SK-N-DZ (cell line): ENCODE measurements at places on chromosomes 1 and 21.
A peak's percentile ranks its signal among the peaks of the same experiment; 100 is the strongest.

GRCh38 chr1:111062081-111062480, 77.8 kb downstream of the DRAM2 start:
- no peak for DNase-seq

GRCh38 chr1:114155706-114156105, 2.0 kb upstream of the SYT6 start:
- peak; percentile 45 for DNase-seq

GRCh38 chr1:203478986-203479385, 3.4 kb downstream of the PRELP start:
- no peak for DNase-seq

DNA sequence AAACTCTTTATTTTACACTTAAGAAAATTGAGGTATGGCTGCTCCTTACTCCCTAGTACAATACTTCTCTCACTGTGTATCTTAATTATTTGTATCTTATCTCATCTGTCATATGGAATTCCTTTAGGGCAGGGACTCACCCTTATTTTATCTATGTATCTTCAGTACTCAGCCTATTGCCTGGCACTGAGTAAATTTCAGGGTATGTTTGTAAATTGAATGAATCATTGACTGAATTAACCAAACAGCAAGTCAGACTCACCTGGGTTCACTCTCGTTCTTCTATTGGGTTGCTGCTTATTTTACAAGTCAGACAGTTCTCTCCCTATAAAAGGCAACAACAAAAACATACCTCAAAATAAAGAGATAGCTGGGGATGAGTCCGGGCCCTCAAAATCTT, 63.8 kb downstream of the LAMC1 start:
- DNase-seq: no peak

- no peak for DNase-seq
These were observed 89.9 kb downstream of the MT1HL1 start for GRCh38 chr1:236914375-236914774.

- no peak for DNase-seq
These were observed 76.0 kb downstream of the DDR2 start for GRCh38 chr1:162708286-162708685.

DNA sequence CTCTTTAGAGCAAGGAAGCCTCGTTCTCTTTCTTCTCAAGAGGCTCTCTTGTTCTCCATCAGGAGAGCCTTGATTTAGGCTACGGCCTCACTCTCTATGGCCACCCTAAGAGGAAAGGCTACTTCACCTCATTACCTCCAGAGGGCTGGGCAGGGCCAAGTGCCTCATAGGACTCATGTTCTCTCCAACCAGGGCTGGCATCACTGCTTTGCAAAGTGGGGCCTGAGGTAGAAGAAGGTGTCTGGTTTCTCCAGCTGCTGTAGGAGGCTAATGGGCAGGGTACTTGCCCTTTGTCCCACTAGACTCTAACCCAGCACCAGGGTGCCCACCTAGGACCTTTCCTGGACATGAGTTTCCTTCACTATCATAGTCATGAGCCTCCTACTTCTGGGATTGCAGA, 2.1 kb upstream of the ATXN7L2 start:
- DNase-seq: no peak

- DNase-seq: no peak
These were observed 56.2 kb upstream of the SLC16A1 start for GRCh38 chr1:113012149-113012548.

DNA sequence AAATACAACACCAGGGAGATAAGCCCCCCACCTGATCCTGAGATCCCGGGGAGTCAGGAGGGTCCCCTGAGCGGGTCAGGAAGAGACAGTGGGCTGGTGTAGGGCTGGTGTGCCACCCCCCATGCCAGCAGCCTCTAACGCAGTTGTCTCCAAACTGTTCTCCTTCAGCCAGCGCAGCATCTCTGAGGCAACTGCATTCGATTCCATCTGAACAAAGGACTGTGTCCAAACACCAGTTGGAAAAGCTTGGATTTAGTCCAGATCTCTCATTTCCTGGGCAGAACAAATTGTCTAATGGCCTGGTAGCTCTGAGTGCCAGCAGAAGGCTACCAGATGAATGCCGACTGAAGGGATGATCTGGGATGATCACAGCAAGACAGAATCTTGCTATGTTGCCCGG, 44.1 kb upstream of the EIF4G3 start:
- DNase-seq: no peak

GRCh38 chr21:42653231-42654061, at the start of gene PDE9A:
Gene PDE9A (plus strand): TSS chr21:42653621. CDS start chr21:42653815, 194 bp downstream.
- peak; percentile 31 for DNase-seq

GRCh38 chr1:27430903-27431600, 38.6 kb downstream of the GPR3 start:
- no peak for DNase-seq

GRCh38 chr1:246128494-246129069, 378.5 kb downstream of the SMYD3 start:
- no peak for DNase-seq

DNA sequence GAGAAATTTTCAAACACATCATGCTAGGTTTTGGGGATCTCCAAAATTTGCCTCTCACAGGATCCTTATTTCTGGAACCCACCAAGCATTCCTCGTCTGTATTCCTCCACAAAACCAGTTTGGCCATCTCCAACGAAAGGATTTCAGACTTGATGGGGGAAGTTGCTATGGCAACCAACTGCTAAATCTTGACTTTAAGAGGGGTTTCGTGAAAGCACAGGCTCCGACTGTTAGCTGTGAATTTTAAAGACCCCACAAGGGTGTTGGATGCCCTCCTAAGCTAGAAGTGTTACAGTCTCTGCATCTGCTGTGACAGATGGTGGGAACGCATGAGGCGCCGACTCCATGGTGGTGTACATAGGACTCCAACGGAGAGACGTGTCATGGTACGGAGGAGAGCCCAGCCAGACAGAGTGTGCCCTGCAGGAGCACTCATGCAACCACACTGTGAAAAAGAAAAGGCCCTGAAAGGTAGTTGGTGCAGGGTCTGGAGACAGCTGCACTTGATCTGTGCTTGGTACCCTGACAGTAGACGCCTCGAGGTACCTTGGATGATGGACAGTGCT, 147.1 kb downstream of the ASTN1 start:
- DNase-seq: no peak

GRCh38 chr1:179151908-179152682, 70.2 kb downstream of the TOR3A start:
- DNase-seq: no peak

DNA sequence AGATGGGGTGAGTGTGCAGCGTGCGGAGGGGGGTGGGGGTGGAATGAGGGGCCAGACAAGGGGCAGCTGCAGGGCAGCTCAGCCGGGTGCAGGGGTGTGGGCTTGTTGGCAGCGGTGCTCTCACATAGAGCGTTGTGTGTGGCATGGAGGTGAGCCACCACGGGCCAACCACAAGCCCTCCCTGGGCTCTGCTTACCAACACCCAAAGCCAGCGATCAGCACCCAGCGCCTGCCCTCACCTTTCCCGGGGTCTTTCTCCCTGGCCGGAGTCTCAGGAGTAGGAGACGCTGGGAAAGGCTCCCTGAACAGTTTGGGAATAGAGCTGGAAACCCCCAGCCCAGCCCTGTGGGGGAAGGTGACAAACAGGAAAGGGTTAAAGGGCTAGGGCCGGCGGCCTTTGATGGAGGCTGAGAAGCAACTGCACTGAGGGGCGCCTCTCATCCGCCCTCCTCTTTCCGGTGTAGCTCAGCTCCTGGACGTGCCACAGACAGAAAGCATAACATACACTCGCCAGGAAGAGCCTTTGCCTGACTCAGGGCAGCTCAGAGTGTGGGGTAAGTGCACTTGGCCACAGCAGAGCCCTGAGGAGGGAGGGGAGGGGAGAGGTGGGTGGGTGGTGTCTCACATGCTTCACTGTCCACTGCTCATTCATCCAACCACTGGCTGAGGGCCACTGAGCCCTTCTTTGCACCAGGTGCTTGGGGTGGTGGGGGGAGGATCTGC, 577 bp downstream of the IKBKE start:
- peak; percentile 36 for DNase-seq

- DNase-seq: no peak
These were observed 10.7 kb upstream of the CD2 start for GRCh38 chr1:116743535-116743934.

DNA sequence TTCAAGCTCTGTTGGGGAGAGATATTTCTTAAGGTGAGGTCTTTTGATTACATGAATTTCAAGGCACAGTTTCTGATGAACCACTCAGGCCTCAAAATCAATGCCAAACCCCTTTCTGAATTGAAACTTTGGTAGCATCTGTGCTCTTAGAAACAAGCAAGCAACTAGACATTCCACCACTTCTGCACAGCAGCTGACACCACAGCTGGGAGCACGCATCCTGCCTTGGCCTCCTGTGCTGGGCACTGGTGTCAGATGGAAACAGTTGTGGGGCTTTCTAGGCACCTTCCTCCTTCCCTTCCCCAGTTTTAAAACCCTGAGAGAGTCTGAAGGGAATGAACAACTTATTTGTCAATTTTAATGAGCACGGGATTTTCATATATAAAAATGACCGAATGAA, 360.2 kb downstream of the ADGRL2 start:
- DNase-seq: no peak

DNA sequence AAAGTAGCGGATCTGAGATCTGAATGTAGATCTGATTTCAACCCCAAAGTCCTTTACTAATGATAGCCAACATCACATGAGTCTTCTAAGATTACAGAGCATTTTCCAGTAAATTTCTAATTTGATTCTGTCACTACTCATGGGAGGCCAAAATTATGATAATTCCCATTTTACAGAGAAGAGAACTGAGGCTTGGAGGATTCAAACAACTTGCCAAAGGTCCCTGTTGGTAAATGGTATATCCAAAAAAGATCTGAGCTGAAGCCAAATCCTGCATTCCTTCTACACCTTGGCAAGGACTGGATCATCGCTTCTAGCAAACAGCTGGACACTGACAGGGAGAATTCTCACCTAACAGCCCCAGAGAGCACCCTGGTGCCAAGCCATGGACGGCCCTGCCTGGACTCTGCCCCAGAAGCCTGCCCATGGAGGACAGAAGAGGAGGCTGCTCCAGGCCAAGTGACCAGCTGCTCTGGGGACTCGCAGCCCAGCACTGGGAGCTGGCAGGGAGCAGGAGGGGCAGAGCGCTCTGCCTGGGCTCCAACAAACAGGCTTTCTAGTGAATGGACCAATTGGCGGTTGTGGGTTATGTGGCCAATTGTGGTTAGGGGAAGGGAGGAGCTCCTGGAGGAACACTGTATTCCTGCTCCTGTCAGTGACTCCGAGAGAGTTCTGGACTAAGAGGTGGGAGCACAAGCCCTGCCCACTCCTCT, 6.4 kb upstream of the CSF1 start:
- DNase-seq: no peak

DNA sequence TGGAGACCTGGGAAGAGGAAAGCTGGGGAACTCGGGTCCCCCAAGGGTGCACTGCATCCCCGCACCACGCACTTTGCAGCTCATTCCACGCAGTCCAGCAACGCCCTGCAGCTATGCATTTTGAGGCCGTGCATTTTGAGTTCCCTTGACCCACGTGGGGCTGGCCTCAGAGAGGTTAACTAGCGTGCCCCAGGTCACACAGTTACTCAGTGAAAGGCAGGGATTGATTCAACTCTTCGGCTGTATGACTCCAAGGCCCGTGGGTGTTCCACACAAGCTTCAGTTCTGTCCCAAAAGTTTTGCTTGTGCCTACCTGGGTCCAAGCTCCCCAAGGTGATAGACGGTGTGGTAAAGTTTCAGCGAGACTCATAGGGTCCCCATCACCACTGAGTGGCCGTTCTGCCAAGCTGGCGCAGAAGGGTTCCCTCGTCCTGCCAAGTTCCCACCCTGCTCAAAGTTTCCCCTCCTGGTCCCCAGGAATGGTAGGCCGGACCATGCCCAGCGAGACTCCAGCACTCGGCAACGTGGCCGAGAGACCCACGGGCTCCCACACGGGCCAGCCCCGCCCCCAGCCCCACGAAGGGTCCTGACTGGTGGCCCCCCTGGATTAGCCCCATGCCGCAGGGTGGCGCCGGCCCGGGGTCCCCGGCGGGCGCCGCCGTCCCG, 611 bp downstream of the HSPG2 start:
- DNase-seq: no peak

GRCh38 chr1:119687434-119688079, 24.2 kb upstream of the PHGDH start:
- no peak for DNase-seq

DNA sequence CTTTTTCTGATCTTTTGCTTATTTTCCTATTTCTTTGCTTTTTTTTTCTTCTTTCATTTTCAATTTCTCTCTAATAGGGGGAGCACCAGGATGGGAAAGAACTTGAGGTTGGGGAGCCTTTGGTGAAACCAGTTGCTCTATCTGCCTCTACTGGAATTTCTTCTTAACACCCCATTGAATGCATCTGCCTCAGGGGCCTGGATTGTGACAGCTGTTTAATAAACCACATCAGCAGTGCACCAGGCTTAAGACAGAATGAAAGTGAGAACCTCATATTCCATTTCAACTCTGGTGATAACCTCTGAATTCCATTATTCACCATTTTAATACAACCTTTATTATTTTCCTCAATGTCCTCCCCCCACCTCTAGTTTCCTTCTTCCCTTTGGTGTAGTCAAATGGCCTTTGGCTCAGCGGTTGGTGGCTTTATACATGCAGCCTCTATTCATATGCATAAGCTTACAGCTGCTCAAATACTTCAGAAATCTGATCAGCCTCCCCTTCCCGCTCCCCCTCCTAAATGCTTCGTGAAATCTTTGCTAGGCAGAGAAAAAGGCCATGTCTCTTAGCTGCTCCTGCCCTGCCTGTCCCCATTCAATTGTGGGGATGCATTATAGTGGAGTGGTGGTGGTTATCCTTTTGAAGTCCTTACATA, 537.3 kb upstream of the PLXNA2 start:
- no peak for DNase-seq

DNA sequence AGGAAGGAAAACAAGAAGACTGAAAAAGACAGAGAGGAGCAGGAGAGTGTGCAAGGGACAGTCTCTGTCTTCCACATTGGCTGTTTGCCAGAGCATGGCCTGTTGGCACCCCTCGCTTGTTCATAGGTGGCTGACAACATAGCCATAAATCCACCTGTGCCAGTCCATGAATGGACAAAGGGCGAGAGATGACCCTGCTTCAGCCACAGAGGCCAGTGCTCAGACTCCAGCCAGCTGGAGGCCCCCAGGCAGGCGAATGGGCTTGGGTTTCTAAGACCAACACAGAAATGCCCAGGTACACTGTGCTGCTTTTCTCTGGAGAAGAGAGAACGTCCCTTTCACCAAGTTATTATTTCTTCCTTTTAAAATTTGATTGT, 60.6 kb downstream of the RIPK4 start:
- no peak for DNase-seq

GRCh38 chr1:246566813-246567645, 773 bp downstream of the CNST start:
- DNase-seq: peak; percentile 44

GRCh38 chr1:211155040-211155439, 21.1 kb upstream of the KCNH1 start:
- DNase-seq: no peak

GRCh38 chr1:4613606-4614370, 40.6 kb upstream of the AJAP1 start:
- no peak for DNase-seq

DNA sequence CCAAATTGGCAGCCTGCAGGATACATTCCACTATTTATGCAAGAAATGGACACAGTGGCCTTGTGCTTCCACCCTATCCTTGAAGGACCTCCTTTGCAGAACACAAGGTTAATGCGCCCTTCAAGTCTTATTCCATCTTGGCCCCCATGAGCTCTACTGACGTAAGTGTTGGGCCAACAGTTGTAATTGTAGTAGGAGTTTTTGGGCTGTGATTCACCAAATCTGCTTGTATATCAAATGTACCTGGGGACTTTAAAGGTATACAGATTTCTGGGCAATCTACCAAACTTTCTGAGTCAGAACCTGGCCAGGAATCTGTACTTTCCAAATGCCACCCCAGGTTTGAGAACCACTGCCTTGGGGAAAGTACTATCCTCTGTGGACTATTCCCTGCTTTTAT, 100.9 kb upstream of the MARK1 start:
- DNase-seq: no peak
